ENCODE measurements at places on chromosomes 4 and X.

DNA sequence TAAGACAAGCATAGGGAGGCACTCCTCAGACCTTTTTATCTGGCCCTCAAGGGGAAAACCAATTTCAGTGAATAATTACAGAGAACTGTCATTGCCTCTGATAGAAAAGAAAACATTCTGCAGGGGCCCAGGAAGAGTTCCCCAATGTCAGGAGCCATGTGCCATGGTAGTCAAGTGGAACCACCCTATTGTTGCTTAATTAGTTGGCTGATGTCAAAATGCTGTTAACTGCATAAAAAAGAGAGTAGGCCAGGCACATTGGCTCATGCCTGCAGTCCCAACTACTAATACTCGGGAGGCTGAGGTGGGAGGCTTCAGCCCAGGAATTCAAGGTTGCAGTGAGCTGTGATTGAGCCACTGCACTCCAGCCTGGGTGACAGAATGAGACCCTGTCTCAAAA, 28.6 kb upstream of the OGT start:
- DNase-seq: no peak

- DNase-seq: no peak
These were observed 182.6 kb upstream of the PUDP start for GRCh38 chrX:7330556-7330955.

DNA sequence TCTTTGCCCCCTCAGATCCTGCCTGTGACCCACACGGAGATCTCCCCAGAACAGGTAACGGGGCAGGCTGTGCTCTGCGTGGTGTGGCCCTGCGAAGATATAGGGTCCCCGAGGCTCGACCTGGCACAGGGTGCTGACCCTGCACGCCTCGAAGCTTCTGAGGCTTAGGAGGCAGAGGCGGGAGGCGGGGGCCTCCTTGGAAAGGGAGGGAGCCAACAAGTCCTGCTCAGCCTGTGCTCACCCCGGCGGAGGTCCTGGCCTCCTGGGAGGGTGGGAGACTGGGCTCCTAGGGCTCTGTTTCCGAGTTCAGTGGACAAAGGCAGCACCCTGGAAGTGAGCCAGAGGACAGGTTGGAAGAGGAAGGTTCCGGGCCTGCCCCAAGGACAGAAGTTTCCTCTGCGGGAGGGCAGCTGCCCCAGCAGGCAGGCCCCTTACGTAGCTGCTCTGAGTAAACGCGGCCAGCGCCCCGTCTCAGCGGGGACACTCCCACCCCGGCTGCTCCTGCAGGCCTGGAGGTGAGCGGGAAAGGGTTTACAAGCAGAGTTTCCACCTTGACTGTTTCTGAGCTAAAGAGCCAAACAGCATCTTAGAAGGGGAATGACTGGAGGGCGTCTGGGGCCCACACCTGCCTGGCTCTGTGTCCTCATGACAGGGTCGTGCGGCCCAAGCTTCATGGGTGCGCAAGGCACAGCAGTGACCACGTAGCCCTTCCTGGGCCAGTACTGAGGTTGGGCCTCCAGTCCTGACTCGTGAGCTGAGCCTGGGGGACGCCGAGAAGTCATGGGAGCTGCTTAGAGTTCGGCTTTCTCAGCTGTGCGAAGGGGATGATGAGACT, 16.1 kb downstream of the TMEM175 start:
- DNase-seq: no peak

GRCh38 chr4:101795704-101796103, 5.2 kb downstream of the BANK1 start:
- DNase-seq: no peak

GRCh38 chr4:155604718-155605626, 61.7 kb upstream of the GUCY1A1 start:
- DNase-seq: no peak

DNA sequence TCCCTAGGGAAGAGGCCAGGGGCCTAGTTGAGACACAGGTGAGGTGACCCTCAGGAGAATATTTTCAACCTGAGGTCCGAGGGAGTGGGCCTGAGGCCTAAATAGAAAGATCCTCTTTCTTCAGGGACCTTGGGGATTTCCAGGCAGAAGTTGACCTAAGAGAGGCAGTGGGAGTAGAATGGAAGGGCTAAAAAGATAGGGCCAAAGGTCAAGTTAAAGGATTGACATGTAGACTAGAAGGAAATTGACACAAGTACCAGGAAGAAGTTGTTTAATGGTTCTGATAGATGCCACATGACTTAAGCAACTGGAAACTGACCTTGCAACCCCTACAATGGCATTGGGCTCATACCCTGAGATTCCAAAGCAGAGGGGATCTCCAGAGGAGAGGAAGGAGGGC, 76.9 kb downstream of the SHROOM3 start:
- DNase-seq: no peak

- no peak for DNase-seq
These were observed 83.4 kb upstream of the PACRGL start for GRCh38 chr4:20616848-20617247.

DNA sequence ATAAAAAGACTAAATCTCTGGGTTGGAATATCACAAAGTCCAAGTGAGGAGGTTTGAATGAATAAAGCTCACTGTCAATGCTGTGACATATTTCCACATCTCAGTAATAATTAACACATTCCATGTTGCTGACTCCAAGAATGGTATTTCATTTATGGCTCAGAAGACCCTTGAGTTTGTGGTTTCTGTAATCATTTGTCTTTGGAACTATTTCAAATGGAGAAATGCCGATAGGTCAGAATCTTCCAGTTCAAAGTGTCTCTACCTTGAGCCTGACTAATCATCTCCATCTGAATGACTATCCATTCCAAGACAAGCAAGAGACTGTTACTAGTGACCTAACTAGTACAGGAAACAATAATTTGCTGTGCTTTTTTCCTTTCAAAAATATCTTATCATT, 24.2 kb upstream of the SLC2A9 start:
- no peak for DNase-seq

GRCh38 chr4:186757696-186758355, 34.2 kb upstream of the FAT1 start:
- no peak for DNase-seq

GRCh38 chr4:71978210-71978835, 53.5 kb upstream of the NPFFR2 start:
- DNase-seq: no peak

DNA sequence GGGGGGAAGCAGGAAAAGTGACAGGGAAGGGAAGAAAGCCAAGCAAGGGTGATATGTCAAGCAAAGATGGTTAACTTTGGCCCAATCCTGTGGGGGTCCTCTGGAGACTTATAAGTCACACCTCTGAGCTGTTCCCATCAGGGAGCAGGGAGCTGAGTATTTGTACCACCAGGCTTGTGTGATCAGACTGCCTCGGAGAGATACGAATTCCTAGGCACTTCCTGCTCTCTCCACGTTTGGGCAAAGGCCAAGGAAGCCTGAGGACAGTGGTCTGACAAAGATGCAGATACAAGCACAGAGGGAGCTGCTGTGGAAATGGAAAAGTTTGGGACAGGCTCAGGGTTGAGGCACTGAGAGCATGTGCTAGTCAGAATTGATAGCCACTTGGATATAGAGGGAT, 10.4 kb upstream of the PPP3CA start:
- DNase-seq: no peak

- DNase-seq: no peak
These were observed 401.5 kb upstream of the DIPK2B start for GRCh38 chrX:45602151-45602550.

GRCh38 chr4:154349829-154350228, 141.8 kb downstream of the DCHS2 start:
- no peak for DNase-seq

- DNase-seq: no peak
These were observed 118.8 kb upstream of the AFF2 start for GRCh38 chrX:148381603-148382002.

- DNase-seq: no peak
These were observed 167.9 kb downstream of the PRDM5 start for GRCh38 chr4:120754590-120754989.

DNA sequence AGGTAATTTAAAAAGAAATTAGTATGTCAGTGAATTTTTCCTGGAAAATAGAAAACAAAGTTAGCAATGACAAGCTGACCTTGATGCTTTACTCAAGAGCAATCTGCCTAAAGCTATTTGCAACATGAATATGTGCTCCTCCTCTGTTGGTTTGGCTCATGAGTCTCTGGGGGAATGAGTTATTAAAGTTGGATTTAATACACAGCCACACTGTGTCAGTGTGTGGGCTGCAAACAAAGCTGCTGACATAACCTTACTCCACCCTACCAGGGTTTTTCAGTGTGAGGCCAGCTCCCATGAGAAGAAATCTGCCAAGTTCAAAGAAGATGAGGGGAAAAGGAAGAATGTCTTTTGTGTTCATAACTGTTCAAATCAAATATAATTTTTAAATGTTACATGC, 280.5 kb downstream of the TLL1 start:
- no peak for DNase-seq

DNA sequence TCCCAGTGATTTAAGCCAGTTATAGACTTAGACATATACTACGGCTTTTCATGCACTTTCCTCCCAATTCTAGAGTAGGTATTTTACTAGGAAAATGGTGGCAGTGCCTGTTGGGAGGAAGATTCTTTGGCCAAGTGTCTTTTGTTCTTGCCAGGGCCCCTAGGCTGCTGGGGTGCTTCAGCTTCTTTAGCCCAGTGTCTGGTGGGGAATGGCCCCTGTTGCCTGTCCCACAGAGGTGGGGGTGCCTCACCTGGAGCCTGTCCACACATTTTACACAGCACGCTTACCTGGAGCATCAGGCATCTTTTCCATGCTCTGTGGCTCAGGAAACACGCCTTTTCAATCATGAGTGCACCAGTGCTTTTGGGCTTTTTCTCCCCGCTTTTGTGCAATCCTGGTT, 33.2 kb upstream of the MSANTD1 start:
- DNase-seq: no peak

- DNase-seq: no peak
These were observed 84.8 kb downstream of the MSN start for GRCh38 chrX:65752294-65752693.

GRCh38 chr4:96164814-96165351, 325.0 kb downstream of the PDHA2 start:
- DNase-seq: peak; percentile 9

DNA sequence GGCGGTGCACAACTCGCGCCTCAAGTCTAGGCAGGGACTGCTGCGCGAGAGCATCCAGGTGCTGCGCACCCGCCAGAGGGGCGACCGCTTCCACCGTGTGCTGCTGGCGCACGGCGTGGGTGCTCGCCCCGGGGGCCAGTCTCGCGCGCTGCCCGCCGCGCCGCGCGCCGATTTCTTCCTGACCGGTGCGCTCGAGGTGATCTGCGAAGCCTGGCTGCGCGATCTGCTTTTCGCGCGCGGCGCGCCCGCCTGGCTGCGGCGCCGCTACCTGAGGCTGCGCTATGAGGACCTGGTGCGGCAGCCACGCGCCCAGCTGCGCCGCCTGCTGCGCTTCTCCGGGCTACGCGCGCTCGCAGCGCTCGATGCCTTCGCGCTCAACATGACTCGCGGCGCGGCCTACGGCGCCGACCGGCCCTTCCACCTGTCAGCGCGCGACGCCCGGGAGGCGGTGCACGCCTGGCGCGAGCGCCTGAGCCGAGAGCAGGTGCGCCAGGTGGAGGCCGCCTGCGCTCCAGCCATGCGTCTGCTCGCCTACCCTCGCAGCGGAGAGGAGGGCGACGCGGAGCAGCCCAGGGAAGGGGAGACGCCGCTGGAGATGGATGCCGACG, 1.3 kb downstream of the CHST7 start:
- DNase-seq: no peak

- no peak for DNase-seq
These were observed 203.5 kb upstream of the TET2 start for GRCh38 chr4:104942990-104943743.

GRCh38 chr4:122700178-122700725, 32.3 kb upstream of the BBS12 start:
- DNase-seq: no peak

- DNase-seq: no peak
These were observed 133.4 kb downstream of the ATG4A start for GRCh38 chrX:108224727-108225621.

DNA sequence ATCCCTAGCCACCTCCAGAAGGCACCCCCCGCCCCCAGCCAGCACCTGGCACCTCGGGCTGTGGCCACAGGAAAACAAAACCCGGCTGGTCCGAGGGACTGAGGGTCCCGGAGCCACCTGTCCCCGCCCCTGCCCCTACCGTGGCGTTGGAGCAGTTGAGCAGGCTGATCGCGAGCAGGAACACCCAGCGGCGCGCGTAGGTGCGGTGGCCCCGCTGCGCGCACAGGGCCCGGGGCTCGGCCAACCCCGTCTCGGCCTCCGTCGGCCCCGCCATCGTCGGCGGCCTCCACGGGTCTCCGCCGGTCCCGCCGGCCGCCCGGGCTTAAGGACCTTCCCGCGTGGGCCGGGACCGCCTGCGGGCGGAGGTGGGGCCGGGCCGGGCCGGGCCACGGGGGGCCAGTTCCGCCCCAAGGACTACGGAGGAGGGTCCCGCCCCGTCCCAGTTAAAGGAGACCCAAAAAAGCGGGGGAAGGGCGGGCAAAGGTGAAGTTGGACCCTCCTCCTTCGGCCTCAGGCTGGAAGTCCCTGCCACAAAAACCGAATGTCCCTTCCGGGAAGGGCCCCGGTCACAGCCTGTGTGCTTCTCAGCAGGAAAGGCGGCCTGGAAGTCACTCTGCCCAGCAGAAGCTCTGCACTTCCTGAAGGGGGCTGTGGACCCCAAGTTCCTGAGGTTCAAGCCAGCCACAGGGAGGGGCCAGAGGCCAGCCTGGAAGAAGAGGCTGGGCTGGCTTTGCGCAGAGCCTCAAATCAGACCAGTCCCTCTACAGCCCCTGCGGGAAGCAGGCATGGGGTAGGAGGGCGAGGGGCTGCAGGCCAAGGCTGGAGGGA, at the start of gene SLC49A3:
TSS of gene SLC49A3 (minus strand) at position 298 of the 828 bp plus-strand sequence. CDS start at position 274, 24 bp downstream.
- no peak for DNase-seq

GRCh38 chr4:139851133-139851532, 185.5 kb downstream of the MGST2 start:
- DNase-seq: no peak

DNA sequence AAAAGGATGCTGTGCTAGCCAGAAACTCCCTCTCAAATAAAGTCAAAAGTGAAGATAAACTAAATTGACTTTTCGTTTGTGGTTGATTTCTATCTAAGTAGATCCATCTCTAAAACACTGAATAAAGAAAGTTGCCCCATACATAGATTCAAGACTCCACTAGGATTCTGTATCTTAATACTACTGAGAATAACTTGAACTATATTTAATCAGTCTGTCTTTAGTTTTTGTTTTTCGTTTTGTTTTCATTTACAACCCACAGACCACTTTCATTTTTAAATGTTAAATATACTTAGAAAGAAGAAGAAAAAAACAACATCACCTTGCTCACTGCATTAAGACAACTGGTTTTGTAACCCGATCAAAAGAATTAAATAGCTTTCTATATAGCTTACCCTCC, 655.0 kb downstream of the RPA4 start:
- no peak for DNase-seq
